ENCODE measurements at places on chromosomes 2 and 18.

DNA sequence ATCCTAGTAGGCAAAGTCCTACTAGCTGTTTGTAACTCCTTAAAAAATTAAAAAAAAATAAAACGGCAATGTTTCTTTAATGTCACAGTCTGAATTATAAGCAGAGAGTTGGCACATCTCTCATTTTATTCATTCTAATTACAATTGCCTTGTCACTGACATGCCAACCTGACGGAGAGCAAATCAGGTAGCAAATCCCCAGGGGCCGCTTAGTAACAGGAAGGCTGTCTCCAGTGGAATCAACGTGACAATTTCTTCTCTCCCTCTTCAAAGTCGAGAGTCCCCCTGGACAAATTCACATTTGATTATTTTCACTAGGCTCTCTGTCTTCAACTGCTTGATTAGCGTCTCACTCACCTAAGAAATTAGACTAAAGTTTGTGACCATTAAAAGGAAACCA, 1598.9 kb upstream of the PIK3C3 start:
- DNase-seq = no peak

GRCh38 chr2:171702781-171703556, 15.7 kb downstream of the DYNC1I2 start:
- DNase-seq = no peak

- DNase-seq = no peak
These were observed 8.6 kb upstream of the PRKD3 start for GRCh38 chr2:37333256-37333655.

- DNase-seq = no peak
These were observed 19.6 kb upstream of the RPIA start for GRCh38 chr2:88671786-88672427.

DNA sequence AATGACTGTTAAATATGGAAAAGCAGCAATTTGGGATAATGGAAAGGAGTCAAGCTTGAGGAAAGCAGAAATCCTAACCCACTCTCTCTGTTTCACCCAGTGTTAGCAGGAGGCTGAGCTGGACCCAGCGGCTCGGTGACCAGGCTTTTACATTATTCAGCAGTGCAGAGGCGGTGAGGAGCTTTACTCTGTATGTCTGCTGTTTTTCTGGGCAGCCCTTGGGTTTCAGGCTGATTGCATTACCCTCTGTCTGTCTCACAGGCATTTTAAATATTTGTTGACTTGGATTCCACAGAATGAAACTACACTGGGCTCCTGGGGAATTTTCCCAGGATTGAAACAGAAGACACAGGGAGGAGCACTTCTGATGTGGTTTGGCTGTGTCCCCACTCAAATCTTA, 368.0 kb downstream of the GALR1 start:
- DNase-seq = no peak

DNA sequence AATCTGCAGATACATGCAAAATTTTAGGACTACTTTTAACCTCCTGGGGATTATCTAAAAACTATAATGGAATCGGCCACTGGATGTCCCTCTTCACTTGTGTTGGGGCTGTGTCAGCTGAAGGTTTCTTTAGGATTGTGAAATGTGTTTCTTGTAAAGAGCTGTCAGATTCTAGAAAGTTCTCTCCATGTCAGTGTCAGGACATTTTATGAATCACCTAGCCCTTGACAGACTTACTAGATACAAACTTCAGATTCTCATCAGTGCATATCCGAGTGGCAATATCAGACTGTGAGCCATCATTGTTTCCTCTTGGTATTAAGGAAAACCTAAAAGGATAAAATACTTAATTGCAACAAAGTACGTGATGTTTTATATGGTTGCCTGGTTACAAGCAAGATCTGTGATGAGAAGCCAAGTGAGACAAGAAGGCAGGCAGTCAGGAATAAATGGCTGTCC, 107.3 kb downstream of the CPS1 start:
- DNase-seq = no peak

DNA sequence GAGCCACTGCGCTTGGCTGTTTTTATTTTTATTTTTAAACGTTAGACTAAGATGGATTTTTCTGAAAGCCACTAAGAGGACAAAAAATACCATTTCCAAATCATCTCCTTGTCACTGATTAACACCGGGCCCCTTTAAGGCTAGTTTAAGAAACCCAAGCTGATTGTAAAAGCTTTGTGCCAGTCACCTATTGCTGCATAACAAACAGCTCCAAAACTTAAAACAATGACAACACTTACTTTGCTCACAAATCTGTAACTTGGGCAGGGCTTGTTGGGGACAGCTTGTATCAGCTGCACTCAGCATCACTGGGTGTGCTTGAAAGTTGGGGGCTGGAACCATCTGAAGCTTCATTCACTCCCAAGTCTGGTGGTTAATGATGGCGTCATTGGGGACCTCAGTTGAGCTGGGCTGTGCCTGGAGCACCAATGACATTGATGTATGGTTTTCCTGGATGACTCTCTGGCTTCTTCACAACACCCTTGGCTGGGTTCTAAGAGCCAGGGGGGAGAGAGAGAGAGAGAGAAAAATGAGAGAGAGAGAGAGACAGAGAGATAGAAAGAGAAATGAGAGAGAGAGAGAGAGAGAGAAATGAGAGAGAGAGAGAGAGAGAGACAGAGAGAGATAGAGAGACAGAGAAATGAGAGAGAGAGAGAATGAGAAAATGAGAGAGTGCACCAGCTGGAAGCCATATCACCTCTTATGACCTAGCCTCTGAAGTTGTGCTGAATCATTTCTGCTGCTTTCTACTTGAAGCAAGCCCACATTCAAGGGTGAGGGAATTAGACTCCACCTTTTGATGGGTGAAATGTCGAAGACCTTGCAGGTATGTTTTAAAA, 26.0 kb upstream of the ATG16L1 start:
- no peak for DNase-seq

- DNase-seq = no peak
These were observed 31.2 kb downstream of the SMAD2 start for GRCh38 chr18:47899107-47899840.

DNA sequence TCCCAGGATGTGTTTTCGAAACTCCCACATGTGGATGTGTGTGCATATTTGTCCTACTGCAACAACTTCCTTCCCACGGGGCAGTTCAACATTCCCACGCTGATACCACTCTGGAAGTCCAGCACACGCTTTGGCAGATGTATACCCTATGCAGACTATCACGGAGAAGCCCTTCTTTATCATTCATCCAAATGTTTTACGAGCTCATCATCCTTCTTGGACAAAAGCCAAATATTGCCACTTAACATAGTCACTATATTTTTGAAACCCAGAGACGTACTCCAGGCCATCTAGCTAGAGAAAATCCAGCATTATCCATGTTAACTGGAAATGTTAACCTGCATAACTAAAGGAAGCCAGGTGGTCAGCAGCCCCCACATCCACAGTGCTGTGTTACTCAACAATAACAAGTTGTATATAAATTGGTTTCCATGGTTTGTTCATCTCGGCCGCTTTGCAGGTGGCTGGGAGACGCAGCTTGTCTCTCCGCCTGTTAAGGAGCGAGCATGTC, 131.5 kb downstream of the ZNF532 start:
- no peak for DNase-seq

DNA sequence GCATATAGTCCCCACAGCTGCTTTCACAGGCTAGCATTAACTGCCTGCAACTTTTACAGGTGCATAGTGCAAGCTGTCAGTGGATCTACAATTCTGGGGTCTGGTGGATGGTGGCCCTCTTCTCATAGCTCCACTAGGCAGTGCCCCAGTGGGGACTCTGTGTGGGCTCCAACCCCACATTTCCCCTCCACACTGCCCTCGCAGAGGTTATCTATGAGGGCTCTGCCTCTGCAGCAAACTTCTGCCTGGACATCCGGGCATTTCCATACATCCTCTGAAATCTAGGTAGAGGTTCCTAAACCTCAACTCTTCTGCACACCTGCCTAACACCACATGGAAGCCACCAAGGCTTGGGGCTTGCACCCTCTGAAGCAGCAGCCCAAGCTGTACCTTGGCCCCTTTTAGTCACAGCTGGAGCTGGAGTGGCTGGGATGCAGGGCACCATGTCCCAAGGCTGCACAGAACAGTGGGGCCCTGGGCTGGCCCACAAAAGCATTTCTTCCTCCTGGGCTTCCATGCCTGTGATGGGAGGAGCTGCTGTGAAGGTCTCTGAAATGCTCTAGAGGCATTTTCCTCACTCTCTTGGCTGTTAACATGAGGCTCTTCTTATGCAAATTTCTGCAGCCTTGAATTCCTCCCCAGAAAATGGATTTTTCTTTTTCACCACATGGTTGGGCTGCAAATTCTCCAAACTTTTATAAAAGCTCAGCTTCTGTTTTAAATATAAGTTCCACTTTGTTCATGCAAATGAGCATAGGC, 59.3 kb downstream of the KDM3A start:
- DNase-seq = no peak

DNA sequence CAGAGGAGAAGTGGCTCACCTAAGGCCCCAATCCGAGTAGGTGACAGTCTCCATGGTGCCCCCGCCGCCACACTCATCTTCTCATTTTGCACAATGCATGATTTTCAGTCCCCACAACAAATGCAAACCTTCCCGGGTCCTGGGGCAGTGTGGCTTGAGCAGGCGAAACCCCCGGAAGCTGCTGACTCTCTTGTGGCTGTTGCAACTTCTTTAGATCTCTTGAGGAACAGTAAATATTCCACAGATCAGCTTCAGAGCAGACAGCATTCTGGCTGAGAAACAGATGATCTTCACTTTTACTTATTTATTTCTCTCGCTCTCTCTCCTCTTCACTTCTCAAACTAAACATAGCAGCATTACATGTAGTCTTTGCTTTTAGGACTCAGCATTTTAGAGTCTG, 51.9 kb downstream of the ASAP2 start:
- no peak for DNase-seq

DNA sequence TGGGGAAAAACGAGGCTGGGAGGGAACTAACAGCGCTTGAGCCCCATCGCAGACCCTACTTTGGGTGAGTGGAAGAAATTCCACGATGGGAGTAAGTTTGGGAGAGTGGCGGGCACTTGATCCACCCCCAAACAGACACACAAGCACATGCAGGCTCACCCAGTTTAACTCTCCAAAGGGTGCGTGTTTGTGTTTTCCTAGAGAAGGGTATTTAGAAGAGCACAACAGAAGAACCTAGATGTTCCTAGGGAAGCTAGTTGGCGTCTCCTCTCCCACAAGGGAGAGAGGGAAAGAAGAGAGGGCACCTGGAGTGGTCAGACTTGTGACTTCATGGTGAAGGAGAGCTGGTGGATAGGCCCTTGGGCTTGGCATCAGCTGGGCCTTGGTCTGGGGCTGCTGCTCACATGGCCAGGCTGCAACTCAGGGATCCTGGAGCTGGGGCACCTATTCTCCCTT, 3.2 kb downstream of the GATA6 start:
- no peak for DNase-seq

DNA sequence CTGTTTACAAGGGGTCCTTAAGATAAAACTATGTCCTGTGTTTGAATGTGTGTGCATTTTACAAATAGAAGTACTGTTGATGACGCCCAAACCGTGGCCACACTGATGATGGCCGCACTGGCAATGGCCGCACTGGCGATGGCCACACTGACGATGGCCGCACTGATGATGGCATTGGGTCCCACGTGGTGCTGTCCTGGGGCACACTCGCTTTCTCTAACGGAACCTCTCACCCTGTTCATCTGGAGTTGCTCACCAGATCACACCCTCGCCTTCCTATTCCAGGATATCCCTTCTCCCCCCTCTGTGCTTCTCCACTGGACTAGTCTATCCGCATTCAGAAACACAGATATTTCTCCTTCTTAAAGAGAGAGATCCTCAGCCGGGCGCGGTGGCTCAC, 192.4 kb downstream of the EIPR1 start:
- DNase-seq = no peak

GRCh38 chr2:45134014-45134413, 124.8 kb upstream of the SIX2 start:
- DNase-seq = no peak

GRCh38 chr2:59389240-59389639, 1148.1 kb upstream of the FANCL start:
- no peak for DNase-seq

DNA sequence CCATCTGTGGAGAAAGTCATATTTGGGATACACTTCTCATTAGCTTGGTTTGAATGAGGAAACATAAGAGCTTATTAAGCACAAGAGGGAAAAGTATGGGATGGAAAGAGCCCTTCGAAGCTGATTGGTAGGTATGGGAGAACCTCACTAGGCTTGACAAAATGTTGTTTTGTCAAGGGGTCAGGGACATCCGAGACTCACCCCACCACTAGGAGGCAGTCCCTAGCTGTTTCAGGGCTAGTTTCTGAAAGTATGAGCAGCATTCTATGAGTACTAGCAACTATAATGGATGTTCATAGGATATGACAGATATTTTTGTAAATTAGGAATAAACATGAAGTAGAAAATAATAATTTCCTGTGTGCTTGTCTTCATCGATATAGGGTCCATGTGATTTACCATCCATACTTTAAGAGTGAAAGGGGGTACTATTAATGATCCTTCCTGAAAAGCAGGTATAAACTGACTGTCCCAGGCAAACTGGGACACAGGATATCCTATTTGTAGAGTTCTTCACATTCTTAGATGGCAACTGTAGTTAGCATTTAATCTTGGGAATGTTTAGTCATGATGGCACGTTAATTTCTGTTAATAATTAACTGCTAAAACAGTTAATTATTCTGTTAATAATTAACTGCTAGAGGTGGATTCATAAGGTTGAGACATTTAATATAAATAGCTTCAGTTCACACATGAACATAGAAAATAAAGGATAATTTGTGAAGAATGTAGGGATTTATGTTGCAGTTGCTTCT, 28.4 kb downstream of the OTX1 start:
- DNase-seq = no peak

DNA sequence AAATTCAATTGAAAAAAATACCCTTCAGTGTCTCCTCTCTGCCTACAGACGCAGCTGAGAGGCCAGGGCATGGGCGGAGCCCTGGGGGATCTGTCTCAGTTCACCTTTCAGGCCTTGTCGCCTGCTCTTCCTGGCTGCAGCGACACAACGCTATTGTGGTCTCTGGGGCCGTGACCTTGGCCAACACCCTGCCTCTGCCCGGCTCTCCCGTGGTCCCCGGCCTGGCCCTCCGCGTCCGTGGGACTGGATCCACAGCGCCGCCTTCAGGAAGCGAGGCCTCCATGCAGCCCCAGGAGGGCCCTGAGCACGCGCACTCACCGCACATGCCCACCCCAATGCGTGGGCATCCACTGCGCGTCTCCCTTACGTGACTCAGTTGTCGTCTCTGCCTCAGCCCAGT, 81.1 kb downstream of the MRPS9 start:
- no peak for DNase-seq

DNA sequence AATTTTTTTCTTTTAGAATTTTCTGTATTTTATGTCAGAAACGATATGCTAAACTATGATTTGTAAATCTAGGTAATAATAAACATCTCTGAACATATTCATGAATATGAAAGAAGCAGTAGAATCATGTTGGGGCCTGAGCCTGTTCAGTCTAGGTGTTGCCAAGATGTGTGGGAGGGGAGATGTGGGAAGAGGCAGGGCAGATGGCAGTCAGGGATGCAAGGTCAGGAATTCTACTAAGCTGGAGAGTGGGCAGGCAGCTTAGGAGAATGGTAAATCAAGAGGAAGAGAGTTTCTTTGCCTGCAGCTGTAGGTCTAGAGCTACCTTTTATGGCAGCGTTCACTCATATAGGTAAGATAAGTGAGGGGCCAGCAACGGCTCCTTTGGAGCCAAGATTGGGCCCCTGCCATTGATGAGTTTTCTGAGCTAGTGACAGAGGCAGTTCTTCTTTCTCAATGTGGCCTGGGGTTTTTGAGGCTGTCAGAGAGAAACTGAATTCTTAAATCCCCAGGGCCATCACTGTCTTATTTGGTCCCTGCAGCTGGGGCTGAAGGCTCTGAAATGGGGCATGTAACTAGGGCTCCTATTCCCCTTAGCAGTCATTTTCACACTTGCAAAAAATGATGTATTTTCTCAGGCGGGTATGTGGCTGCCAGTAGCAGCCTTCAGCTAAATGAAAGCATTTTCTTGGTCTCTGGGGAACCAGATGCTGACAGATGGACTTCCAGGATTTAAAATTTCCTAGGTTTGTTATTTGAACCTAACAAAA, 232.8 kb downstream of the PIK3C3 start:
- no peak for DNase-seq

Measured in stimulated activated CD8-positive, alpha-beta memory T cell treated with anti-CD3 and anti-CD28 coated beads, Interleukin-7, amount 100 ng/mL, for 1 hour (primary cell).